Stimulated activated CD4-positive, alpha-beta T cell treated with anti-CD3 and anti-CD28 coated beads, Interleukin-4, amount 100 ng/mL, for 1 hour (primary cell): ENCODE measurements at places on chromosomes 3 and 15.

GRCh38 chr3:99951701-99952100, 134.0 kb downstream of the CMSS1 start:
- no peak for DNase-seq

- DNase-seq: no peak
Observed at GRCh38 chr3:52859686-52860423, 25.0 kb upstream of the MUSTN1 start.

DNA sequence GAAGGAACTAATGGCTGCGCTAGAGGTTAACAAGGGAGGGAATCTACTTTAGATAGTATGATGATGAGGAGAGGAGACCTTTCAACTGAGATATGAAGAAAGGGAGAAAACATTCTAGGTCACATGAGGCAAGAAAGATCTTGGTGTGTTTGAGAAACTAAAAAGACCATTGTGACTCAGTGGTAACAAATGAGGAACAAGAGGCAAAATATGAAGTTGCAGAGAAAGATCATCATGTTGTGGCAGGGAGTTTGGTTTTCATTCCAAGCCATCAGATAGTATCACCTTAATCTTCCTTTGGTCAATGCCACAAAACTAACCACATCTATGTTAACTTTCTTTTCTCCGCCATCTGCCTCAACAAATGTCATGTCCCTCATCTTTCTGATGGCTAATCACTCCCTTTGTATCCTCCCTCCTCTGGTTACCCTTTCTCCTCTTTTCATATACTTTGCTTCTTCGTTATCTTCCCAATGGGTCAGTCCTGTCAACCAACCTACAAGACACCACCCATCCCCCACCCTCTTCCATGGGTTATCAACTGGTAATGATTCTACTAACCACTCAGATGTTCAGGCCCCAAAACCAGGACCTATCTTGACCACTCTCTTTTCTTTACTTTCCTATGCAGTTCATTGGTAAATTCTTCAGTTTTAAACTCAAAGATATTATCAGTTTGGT, 2.4 kb upstream of the PDCD6IP start:
- no peak for DNase-seq

- no peak for DNase-seq
Observed at GRCh38 chr3:66073464-66074141, 34.9 kb upstream of the MAGI1 start.

- no peak for DNase-seq
Observed at GRCh38 chr3:125958511-125959316, 10.3 kb upstream of the ROPN1B start.

GRCh38 chr15:31164573-31164912, 63.0 kb upstream of the TRPM1 start:
- no peak for DNase-seq

DNA sequence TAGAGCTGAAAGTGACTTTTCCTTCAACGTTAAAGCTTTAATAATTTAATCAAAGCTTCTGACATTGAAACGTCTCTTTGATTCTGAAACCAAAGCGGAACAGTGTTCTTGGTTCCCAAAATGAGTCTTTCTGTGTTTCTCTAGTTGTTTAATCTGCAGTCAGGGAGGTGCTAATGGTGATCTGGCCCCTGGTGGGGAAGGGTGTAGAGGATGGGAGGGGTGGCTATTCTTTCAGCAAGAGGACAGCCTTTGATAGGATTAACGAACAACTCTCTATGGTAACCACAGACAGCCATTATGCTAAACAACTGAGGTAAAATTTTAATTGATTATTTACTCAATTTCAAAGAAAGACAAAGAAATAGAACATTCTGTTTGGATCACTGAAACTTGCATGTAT, 79.9 kb upstream of the CADPS start:
- no peak for DNase-seq

GRCh38 chr15:71804226-71804625, 6.1 kb upstream of the NR2E3 start:
- no peak for DNase-seq

GRCh38 chr3:14411166-14411526, 8.7 kb downstream of the SLC6A6 start:
- no peak for DNase-seq

GRCh38 chr3:155581579-155581978, 163.3 kb downstream of the PLCH1 start:
- DNase-seq: no peak

DNA sequence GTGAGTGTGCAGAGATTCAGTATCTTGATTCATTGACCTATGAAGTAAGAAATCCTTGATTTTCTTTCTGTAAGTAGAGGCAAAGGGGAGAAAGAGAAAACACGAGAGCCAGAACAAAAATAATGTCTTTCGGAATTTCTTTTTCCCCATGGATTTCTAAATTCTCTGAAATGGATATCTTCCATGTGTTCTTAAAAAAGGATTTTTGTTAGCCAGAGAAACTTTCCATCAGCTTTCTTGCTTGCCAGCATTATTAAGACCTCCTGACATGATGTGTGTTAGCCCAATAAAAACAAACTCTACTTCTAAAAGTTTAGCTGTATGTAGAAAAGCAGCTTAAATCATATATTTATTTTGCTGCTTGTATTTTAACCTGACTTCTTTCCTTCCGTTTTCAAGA, 122.3 kb upstream of the AADACL2 start:
- no peak for DNase-seq

DNA sequence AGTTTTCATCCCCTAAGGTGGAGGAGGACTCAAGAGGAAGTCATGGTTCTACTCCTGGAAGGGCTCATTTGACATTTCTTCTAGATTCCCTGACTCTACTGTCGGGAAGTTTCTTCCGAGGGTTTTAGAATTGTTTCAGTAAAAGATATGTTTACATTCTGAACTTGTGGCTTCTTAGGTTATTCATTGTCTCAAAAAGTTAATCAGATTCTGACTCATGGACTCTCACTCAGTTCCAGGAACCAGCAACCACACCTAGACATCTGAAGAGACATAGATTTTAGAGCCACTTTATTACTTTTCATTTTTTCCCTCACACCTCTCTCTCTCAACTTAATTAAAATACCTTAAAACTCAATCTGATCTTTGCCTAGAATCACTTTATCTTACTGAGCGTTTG, 862.6 kb downstream of the AGBL1 start:
- no peak for DNase-seq

- no peak for DNase-seq
Observed at GRCh38 chr3:99041747-99042146, 140.3 kb upstream of the DCBLD2 start.

- peak; percentile 77 for DNase-seq
Observed at GRCh38 chr3:64030741-64031140, 7.4 kb upstream of the PSMD6 start.

DNA sequence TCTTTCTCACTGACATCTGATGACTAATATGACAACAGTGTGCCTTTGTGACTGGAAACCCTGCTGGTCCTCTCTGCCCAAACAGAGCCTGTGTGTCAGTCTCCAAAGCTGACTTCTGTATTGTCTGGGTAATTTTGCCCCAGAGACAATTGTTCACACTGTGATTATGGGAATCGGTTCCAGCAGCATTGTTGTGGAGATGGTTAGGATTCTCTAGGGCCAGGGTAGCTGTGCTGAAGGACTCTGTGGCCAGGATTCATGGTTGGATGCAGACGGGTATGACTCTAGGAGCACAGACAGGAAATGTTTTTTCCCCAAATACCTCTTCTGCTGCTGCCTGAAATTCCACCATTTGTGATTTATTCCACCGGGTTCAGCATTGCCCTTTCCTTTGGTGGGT, 57.5 kb upstream of the ITGA11 start:
- DNase-seq: no peak

- DNase-seq: no peak
Observed at GRCh38 chr3:159482241-159482993, 506.2 kb upstream of the IL12A start.

DNA sequence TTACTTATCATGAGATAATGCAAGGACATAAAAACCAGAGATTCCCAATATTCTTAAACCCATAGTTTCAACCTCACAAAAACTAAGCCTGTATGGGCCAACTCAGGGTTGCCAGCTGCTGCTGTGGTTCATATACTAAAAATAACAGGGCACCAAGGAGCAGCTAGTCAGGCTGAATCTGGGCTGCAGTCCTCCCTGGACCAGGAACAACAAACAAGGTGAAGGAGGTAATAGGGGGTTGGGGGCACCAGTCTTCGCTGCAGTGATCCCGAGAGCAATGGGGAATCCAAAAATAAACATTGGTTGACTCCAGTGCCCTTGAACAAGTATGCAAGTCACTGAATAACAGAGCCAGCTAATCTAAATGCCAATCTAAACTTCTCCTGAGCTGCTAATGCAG, 108.9 kb downstream of the MECOM start:
- DNase-seq: no peak

GRCh38 chr3:16109929-16110328, 64.6 kb upstream of the GALNT15 start:
- DNase-seq: no peak

DNA sequence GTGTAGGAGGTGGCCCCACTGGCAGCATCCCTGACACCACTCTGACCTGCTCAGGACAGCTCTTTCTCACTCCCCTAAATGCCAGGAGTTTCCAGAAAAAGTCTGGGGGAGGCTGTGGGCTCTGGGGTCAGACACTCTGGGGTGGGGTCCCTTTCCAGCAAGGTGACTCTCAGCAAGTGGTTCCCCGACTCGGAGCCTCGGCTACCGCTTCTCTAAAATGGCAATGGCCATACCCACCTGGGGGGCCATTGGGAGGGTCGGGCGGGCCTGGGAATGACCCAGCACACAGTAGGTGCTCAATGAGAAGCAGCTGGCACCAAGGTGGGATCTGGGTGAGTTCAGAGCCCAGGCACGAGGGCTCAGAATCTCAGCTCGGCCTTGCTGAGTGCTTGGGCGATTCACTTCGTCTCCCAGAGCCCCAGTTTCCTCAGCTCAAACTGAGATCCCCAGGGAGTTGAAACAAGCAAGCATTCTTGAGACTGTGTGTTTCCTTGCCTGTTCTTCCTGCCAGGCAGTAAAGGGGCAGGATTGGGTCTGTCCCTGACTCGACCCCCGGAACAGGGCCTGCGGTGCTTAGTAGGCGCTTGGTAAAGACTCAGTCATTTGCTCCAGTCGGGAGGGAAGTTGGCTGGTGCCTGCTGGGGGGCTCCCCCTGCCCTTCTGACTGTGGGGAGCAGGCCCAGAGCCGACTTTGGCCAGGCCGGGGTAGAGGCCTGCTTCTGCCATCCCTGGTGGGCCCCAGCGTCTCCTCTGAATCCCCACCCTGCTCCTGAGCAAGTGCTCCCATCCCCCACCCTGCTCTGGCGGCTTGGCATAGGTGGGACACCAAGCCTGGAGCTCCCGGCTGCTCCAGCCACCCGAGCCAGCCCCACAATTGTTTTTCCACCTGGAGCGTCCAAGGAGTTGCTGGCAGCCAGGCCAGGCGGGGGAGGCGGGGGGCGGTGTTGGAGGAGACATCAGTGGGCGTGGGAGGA, 32.9 kb upstream of the FBLN2 start:
- DNase-seq: no peak

DNA sequence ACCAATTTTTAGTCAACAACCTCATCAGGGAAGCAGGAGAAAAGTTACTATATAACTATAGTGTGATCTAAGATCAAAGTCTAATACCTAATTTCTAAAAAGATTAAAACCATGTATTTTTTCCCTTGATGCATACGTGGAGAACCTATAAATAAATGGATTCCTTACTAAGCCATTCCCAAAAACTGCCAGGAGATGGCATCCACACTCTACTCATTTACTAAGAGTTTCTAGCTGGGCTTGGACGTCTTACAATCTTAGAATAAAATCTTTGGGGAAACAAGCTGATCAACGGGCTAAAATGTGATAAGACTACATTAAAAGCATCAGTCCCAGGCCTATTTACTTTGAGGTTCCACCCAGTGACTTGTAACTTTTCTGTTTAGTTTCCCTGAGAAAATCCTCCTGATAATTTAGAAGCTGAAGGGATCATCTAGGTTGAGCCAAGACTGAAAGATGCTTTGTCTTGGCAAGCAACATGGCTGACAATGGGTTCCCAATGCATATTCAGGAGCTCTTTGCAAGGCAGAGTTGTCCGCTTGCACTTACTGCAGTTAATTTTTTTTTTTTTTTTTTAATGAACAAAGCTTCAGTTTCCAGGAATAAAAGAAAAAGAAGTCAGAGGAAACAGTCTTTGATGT, 85.5 kb upstream of the FGF12 start:
- DNase-seq: no peak

- no peak for DNase-seq
Observed at GRCh38 chr3:29514170-29514569, 233.3 kb downstream of the RBMS3 start.

DNA sequence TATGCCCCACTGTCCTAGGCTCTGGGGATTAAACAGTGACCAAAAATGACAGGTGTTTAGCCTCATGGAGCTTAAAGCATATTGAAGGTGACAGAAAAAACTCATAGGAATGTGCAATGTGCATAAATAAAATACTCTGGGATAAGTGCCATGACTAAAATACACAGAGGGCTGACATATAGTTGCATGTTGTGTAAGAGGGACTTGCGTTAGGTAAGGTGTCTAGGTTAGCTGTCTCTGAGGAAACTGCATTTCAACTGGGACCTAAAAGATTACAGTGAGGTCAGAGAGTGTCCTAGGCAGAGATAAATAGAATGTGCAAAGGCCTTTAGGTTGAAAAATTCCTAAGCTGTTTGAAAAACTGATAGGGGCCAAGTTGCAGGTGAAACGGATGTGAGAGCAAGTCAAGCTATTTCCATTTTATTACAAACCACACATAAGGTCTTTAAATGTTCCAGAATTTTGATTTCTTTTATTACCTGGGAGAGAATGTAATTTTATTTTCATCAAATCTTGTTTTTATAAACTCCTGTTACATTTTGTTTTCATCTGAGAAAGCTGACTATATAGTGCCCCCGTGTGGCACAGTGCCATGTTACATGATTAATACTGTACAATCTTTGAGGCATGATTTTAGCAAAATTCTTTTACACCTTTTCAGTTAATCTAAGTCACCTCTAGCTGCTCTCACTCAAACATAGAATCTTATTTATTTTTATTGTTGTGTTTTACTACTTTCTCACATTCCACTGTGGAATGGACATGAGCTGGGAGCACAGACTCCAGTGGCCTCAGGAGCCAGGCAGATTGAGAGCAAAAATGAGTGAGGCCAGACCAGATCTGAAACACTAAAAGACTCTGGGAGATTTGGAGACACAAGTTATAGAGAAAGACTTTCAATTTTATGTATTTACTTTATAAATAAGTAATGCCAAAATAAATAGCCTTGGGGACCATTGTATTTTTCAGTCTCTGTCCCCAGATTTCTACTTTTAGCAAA, 259.6 kb upstream of the ZNF717 start:
- no peak for DNase-seq
